NCI-H774 (cell line): ENCODE measurements at places on chromosomes 7 and 10.

DNA sequence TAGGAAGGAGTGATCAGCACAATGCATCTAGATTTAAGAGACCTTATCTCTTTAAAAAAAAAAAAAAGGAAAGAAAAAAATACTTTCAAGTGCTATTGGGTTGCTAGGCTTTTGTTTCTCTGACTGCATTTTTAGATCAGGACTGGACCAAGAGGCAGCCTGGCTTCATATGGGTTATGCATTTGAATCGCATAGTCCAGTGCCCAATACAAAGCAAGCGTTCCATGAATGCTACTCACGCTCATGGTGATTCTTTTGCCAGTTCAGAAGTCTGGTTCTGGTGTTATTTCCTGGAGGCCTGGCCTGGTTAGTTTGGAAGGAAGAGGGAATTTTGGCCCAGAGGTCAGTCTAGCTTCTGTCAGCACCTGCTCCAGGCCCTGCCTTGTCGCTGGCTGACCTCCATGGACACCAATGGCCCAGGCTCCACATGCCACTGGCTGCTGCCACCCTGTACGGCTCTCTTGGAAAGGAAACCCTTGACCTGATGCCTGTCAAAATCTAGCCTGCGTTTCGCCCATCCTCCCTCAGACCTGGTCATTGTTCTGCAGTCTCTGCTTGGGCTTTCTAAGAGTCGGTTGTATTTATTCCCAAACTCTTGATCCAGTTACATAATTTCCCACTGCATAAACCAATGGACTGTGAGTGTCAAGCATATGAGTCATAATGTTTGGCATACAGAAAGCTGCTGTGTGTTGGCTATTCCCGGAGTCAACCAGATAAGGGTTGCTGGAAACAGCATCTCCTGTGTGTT, 74.3 kb upstream of the MKX start:
- no peak for DNase-seq

DNA sequence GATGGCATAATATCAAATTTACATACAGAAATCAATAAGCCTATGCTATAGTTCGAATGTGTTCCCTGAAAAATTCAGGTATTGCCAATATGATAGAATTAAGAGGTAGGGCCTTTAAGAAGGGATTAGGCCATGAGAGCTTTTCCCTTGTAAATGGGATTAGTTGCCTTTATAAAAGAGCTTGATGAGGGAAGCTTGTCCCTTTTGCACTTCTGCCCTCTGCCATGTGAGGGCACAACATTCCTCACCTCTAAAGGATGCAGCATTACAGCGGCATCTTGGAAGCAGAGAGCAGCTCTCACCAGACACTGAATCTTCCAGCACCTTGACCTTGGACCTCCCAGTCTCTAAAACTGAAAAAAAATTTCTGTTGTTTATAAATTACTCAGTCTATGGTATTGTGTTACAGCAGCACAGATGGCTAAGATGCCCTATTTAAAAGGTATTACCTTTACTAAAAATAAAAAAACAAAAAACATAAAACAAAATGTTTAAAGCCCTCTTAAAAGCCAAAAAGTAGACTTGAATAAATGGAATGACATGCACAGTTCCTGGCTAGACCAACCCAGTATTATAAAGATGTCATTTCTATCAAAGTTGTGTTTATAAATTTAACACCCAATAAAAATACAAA, 909.6 kb downstream of the REEP3 start:
- DNase-seq = no peak

GRCh38 chr7:1564603-1565022, 5.2 kb downstream of the PSMG3 start:
- no peak for DNase-seq

DNA sequence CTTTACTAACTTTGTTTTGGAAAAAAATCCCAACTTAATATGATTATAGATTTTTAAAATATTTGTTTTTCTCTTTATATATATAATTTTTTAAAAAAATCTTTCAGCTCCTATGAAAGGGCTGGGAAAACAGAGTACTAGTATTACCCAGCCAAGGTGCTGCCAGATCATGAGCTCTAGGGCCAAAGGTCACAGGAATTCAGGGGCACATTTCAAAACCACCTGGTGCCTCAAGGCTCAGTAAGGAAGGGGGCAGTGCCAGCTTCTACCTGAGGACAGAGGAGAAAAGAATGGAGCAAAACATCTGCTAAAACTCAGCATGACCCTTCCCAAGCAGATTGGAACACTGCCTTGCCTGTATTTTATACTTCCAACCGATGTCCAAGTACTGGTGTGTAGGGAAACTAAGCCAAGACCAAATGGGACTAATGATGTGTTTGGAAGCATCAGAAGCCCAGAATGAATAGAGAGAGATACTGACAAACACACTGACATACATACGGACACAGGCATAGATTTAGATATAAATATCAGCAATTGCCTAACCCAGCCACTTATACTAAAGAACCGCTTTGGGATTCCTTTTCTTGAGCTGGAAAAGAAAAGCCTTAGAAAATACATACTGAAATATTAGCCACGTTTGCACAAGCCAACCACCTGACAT, 667.3 kb downstream of the PARD3 start:
- DNase-seq = no peak

- DNase-seq = no peak
Measured at GRCh38 chr7:134865001-134865845, 85.8 kb downstream of the CALD1 start.

- DNase-seq = no peak
Measured at GRCh38 chr10:110576220-110576619, 8.7 kb downstream of the SMC3 start.

DNA sequence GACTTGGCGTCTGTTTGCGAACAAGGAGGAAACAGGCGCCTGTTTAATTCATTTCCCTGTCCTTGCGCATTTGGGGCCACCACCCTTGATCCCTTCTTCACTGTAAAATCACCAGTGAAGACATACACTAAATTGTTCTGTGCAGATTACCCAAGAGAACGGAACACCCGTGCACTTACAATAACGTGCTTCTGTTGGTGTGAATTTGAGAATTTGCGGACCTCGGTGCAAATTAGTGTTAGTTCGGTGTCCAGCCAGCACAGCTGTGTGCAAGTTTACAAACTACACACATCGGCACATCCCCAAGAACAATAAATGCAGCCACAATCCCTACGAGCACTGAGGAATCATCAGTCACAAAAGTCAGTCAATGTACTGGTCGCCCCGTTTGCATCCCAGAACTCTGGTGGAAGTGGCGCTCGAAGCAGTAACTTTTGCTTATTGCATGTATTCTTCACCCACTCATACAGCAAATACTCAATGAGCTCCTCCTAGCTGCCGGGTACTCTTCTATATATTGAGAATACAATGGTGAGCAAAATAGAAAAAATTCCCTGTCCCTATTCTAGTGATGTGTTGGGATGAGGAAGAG, 786 bp upstream of the CNOT4 start:
- DNase-seq = no peak

- no peak for DNase-seq
Measured at GRCh38 chr7:31074403-31075085, 22.4 kb downstream of the ADCYAP1R1 start.

DNA sequence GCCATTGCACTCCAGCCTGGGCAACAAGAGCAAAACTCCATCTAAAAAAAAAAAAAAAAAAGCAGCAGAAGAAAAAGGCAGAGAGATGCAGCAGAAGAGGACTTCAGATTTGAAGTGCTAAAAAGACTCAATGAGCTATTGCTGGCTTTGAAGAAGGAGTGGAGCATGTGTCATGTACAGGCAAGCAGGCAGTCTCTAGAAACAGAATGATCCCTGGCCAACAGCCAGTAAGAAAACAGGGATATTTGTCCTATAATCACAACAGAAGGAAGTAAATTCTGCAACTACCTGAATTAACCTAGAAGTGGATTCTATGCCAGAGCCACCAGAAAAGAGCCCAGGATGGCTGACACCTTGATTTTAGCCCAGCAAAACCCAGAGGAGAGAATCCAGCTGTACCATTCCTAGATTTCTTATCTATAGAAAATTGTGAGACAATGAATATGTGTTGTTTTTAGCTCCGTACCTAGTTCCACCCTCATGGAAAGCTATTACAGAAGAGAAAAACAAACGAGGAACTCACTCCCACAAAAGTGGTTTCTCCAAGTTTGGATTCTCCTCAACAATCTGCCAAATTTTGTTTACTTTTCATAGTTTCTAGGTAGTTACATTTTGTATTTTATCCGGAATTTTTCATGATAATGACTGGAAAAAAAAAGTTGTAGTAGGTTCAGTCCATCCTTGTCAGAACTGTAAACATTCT, 198.2 kb upstream of the GNAI1 start:
- DNase-seq = no peak

GRCh38 chr7:35430547-35431153, 176.8 kb upstream of the TBX20 start:
- no peak for DNase-seq

GRCh38 chr7:21866731-21867130, 79.0 kb downstream of the CDCA7L start:
- no peak for DNase-seq
